ENCODE measurements at places on chromosomes 4 and X.

- no peak for DNase-seq
These were observed 42.7 kb downstream of the HPRT1 start for GRCh38 chrX:134502686-134503085.

DNA sequence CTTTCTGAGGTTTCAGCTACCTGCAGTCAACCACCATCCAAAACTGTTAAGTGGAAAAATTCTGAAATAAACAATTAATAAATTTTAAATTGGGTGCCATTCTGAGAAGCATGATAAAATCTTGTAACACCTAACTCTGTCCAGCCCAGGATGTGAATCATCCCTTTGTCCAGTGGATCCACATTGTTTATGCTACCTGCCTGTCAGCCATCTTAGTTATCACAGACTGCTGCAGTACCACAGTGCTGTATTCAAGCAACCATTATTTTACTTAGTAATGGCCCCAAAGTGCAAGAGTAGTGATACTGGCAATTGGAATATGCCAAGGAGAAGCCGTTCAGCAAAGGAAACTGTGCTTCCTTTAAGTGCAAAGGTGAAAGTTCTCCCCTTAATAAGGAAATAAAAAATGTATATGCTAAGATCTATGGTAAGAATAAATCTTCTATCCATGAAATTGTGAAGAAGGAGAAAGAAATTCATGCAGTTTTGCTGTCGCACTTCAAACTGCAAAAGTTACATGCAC is 20.6 kb downstream of the CAMK2D start:
- no peak for DNase-seq

DNA sequence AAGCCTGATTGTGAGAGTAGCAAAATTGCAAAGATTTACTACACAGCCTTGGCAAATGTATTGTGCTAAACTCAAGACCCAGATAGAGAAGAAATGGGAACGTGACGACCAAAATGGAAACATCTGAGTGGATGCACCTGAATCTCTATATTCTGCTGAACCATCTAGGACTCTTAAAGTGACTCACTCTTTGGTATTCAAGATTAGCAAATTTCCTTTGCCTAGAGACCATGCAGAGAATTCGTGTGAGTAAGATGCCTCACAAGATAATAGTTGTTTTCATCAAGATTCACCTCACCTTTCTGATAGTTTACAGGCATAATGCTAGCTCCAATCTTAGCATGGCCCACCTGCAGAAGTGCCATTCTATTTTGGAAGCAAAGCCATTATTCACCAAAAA is 14.4 kb upstream of the ATOH1 start:
- DNase-seq, result no peak

- no peak for DNase-seq
These were observed 137.9 kb upstream of the MAP9 start for GRCh38 chr4:155514628-155515027.

DNA sequence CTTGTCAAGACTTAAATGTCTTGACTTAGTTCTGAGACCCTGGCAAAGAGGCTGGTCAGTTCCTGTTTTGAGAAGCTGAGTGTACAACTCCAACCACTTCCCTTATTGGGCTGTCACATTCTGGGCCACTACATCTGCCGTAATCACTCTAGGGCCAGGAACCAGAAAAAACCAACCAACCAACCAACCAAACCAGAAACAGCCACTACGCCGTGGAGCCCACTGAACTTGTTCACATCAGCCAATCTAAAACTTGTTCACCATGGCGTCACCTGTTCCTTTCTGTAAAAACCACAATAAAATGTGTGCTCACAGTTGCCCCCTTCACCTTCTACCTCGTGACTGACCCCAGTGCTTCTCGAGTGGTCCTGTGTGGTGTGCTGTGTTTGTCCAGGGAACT is 107.3 kb downstream of the JADE1 start:
- no peak for DNase-seq

DNA sequence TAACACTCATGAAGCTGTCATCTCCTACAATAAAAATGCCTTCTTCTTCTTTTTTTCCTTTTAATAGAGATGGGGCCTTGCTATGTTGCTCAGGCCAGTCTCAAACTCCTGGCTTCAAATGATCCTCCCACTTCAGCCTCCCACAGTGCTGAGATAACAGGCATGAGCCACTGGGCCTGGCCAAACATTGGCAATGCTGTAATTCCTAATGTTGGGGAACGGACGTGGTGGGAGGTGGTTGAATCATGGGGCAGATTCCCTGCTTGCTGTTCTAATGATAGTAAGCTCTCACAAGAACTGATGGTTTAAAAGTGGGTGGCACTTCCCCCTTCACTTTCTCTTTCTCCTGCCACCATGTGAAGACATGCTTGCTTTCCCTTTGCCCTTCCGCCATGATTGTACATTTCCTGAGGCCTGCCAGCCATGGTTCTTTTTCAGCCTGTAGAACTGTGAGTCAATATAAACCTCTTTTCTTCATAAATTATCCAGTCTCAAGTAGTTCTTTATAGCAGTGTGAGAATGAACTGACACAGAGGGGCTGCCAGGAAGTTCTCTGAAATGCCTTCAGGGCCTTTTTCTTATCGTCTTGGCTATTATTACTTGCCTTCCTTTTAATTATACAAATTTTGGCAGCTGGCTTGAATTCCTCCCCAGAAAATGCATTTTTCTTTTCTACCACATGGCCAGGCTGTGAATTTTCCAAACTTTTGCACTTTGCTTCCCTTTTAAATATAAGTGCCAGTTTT is 93.0 kb downstream of the CENPC start:
- no peak for DNase-seq

DNA sequence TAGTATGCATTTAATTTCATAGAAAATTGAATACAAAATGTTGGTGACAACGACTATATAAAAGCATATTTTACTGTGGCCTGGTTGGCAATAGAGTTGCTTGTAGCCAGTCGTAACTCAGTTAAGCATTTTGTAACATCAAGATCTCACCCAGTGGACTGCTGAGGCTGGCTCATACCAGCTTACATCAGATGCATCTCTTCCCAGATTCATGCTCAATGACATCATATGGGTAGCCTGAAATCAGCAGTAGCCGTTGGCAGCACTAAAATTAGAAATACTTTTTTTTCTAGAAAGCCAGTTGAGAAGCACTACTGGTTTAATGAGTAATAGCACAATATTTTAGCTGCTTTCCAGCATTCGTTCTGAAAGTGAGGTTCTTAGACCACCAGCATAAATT is 341.2 kb downstream of the TECRL start:
- no peak for DNase-seq

- DNase-seq, result no peak
These were observed 53.9 kb upstream of the KIAA1210 start for GRCh38 chrX:119181491-119181890.

DNA sequence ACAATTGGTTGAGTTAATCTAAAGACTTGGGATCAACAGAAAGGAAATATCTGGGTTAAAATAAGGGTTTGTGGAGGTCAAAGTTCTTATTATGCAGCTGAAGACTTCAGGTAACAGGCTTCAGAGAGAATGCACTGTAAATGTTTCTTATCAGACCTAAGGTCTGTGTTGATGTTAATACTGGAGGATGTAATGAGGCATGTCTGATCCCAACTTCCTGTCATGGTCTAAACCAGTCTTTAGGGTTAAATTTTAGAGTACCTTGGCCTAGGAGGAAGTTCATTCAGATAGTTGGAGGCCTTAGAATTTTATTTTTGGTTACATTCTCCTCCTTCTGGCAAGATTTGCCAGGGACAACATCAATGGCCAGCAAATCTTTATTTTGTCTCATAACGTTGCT is 72.1 kb upstream of the GC start:
- no peak for DNase-seq

DNA sequence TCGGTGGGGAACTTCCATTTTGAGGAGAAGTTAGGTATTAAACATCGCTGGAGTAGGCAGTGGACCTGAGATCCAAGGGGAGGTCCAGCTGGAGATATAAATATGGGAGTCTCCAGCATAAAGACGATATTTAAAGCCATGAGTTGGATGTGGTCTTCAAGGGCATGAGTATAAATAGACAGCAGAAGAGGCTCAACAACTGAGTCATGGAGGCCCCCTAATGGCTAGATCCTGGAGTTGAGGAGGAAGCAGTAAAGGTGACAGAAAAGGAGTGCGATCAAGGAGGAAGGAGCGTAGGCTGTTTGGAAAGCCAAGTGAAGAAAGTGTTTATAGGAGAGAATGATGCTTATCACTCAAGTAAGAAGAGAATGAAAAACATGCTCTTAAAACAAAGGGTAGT is 18.1 kb upstream of the APBB2 start:
- DNase-seq, result no peak

DNA sequence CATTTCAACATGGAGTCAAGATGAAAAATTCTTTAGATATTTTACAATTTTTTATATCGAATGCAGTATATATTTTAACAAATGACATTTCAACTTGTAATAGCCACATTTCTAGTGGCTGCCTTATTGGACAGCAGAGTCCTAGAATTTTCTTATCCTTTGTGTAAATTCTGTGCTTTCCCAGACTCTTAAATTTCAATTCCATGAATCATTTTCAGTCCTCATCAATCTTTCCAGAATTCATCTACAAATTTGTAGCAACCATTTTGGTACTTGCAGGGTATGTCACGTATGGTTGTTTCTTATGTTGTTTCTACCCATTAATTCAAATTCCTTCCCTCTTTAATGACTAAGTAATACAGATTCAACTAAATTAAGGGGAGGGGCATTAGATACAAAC is 2.7 kb downstream of the PAICS start:
- DNase-seq, result no peak

GRCh38 chr4:41702770-41703169 is 45.8 kb downstream of the PHOX2B start:
- DNase-seq, result no peak

DNA sequence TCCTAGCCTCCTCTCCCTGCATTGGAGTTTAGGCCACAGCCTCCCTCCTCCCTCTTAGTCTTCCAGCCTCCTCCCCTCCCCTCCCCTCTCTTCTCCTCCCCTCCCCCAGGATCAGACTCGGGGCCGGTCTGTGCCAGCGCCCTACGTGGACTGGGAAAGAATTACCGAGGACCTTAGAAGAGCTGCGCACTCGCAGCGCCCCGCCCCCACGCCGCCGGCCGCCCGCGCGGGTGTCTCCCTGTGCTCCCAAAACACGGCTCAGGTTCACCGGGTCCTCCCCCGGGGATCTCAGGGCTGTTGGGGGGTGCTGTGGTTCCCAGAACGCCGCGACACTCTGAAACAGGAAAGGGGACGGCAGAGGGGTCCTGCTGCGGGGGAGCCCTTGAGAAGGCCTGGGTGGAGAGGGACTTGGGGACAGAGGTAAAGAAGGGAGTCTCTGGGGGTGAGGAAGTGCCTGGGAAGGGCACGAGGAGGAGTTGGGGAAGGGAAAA is 122.3 kb upstream of the TBL1X start:
- DNase-seq, result peak; percentile 64

Measured in CD4-positive, alpha-beta T cell treated with Interleukin-17A for 4 hours (primary cell).